ENCODE measurements at places on chromosomes 5 and 9.

DNA sequence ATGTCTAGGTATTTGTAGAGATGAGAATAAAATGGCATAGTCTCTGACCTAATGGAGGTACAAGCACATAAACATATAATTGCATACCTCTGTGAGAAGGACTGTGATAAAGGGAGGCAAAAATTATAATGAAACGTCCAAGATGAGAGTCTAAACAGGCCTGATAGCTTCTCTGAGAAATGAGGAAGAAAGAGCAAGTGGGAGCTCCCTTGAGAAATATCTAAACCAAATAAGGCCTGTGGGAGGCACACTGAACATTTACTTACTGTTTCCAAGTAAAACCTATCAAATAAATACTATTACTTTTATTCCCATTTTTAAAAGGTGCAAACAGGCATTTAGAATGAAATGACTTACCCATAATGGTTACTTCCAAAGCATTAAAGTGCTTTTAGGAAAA is 125.6 kb upstream of the PAPPA start:
- no peak for DNase-seq

GRCh38 chr9:131045300-131046092 is 36.5 kb downstream of the LAMC3 start:
- no peak for DNase-seq

- DNase-seq = no peak
Observed at GRCh38 chr9:120236596-120236995, 343.4 kb downstream of the CDK5RAP2 start.

GRCh38 chr5:21007781-21008180 is 1019.8 kb upstream of the CDH18 start:
- no peak for DNase-seq

DNA sequence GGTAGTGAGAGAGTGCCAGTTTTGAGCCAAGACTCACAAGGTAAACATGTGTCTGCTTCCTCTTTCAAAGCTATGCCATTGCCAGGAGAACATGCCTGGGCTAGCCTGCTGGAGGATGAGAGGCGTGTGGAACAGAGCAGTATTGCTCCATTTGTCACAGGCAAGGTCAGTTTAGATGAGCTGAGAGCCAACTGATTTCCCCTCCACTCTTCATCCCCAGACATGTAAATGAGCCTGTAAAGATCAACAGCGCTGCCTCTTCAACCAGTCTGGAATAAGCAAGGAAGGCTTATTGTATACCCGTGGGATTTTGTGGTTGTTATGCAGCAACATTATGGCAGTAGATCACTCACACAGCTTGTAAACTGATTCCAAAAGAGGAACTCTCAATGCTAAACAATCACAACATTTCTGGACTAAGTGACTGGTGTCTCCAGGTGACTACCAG is 8.2 kb upstream of the GDNF start:
- no peak for DNase-seq

DNA sequence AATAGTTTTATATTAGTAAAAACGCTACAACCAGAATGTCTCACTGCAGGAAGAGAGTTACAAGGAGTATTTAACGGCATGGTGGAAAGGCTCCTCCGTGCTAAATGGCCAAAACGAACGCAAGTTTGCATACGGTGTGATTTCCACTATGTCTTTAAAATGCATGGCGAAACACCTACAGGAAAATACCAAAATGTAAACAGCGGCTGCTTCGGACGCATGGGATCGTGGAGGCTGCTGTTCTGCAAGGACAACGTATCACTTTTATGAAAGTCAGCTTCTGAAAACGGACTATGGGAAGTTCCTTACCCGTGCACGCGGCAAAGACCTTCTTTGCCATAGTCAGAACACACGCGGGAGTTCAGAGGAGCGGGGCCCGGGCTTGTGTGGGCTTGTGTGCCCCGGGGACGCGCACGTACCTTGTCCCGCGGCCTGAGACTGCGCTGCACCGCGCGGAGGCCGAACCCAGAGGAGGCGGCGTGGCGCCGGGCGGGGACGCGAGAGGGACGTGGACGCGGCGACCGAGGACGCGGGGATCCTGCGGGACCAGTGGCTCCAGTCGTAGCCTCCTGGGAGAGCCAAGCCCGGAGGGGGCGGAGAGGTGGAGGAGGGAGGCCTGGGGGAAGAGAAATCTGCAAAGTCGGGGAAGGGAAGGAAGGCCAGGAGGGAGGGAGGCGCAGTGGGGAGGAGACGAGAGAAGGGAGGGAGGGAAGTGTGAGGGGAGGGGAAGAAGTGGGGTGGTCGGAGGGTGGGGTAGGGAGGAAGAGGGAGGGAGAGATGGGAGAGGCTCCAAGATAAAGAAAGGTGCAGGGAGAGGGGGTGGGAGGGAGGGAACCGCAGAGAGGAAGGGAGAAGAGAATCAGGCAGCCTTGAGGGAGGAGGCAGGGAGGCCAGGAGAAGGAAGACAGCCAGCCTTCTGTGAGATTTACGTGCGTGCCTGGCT is at the start of gene CMBL:
TSS of gene CMBL (minus strand) at position 697 of the 943 bp plus-strand sequence. CDS start 17,140 bp downstream, outside the sequence.
- DNase-seq = no peak

DNA sequence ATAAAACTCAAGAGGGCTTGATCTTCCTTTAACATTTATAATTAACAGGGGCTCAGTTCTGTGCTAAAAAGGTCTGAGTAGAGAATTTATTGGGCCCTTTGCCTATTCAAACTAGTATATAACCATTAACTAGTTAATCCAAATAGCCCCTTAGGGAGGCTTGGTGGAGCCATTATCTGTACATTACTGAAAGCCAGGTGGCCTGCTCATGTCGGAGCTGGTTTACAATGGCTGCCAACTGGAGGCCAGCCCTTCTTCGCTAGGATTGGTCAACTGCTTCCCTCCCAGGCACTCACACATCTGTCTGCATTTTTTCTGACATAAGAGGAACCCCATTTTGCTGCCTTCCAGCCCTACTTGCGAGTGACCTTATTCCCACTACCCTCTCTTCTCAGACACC is 30.4 kb upstream of the NDFIP1 start:
- DNase-seq = no peak

DNA sequence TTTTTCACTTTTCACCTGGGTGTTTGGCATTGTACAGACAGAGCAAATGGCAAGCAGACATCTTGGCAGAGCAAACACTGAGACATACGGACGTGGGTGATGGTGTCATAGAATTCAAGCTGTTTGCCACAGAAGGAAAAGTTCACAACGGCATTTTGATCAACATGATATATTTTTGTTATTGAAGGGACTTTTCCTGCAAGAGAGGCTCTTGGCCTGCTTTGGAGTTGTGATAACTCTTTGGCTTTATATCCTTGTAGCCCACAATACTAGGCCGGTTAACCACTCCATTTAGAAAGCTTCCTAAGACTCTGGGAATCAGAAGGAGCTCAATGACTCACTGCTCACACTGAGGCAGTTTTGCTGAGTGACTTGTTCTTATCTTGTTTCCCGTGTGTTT is 1038.3 kb downstream of the TLE1 start:
- DNase-seq = no peak

DNA sequence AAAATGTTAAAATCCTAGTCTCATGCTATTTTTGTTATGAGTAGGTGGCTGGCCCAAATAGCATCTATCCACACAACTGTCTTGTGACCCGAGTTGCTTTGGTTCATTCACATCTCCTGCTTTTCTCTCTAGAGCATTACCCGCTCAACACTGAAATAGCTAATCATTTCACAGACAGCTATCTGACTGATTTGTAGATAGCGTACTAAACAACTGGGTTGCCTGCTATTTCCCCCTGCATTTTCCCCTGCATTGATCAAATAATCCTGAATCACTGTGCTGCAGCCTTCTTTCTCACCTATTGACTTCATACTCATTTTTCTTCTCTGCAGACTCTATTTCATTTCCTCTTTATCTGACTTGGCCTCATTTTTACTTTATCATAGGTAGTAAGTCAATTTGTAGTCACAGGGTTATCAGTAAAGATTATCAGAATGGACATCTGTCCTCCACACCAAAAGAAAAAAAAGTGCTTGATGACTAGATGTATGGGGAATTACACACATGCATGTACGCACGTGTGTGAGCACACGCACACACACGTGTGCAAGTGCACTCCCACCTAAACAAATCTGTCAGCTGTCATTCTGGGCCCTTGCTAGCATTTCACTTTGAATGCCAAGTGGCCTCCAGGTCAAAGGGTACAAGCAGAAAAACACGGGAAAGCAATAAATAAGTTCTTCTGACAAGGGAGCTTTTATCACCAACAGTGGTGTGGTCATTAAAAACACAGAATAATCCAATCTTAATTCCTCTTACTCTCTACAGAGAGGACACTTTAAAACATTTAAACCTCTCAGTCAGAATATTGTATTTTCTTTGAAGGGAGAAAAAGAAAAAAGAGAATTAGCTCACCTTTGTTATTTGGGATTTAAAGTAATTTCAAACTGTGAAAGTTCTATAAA is 501.6 kb downstream of the EFNA5 start:
- DNase-seq = no peak

DNA sequence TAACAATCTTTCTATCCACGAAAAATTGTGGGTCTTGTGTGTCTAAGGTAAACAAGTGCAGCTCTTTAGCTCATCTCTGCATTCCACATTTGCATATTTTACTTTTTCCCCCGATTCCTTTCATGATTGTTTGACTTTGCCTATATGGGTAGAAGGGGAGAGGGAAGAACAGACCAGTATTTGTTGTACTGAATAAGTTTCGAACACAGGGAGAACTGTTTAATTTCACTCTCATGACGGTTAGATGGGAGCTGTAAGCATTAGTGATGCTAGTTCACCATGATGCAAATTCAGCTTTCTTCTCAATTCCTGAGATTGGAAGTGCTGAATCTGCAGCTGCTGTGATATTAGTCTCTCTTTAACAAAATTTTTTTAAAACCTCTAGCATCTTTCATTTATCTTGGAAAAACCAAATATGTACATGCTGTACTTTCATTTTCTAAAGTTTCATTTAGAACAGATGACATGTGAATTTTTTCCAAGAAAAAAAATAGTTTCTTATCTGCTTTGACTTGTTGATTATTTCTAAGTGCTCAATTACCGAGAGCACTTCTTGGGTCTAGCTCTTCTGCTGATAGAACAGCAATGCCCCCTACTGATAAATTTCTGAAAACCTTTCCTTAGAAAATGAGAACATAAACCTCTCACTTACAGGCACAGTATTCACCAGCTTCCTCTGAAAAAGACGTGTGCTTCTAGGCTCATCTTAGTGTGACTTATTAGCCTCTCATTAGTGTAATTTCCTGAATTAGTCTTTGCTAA is 149.5 kb downstream of the BAAT start:
- DNase-seq = no peak

DNA sequence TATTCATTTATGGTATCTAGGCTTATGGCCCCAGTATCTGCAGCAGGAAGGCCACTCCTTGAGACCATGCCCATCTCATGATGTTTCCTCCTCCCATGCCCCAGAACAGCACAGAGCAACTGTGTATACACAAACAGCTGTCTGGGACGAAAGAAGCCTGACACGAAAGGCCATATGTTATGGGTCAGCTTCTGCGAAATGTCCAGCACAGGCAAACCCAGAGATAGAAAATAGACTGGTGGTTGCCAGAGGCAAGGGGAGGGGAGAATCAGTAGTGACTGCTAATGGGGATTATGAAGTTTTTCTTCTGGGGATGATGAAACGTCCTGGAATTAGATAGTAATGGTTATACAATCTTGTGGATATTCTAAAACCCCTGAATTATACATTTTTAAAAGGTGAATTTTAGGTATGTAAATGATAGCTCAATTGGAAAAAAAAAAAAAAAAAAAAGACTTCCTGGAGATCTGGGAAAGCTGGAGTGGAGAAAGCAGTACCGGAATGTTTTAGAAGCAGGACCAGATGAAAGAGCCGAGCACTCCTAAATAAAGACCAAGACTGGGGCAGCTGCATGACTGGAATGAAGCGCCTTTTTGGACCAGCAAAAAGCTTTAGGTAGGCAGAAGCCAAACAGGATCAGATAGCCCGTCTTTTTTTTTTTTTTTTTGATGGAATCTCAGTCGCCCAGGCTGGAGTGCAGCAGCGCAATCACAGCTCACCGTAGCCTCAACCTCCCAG is 29.2 kb downstream of the PCDHGC5 start:
- DNase-seq = no peak

DNA sequence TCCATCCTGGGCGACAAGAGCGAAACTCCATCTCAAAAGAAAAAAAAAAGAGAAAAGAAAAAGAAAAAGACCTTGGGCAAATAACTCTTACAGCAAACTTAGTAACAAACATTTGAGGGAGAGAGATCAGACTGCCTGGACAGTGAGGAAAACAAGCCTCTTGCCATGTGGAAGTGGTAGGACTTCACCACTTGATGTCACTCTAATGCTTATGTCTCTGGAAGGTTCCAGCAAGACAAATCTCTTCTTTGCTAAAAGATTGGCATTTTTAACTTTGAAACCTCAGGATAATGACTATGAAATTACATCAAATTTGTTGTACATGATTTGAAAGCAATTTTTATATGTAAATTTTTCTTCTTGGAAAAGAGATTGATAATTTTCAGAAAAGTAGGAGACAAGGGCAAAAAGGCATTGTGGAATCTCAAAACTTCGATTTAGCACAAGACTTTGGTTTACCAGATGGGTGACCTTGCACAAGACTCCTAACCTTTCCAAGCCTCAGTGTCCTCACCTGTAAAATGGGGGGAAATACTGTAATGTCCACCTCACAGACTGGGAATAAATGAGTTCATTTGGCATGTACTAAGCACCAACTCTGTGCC is 5.4 kb downstream of the ACTL7B start:
- DNase-seq = no peak

GRCh38 chr5:135576075-135576599 is 2.7 kb downstream of the CXCL14 start:
- no peak for DNase-seq

GRCh38 chr9:89219637-89220036 is 41.0 kb upstream of the SHC3 start:
- no peak for DNase-seq

- DNase-seq = no peak
Observed at GRCh38 chr5:50889790-50890189, 223.4 kb downstream of the PARP8 start.

- no peak for DNase-seq
Observed at GRCh38 chr9:81885602-81886001, 42.6 kb upstream of the SPATA31D4 start.

GRCh38 chr5:39517800-39518199 is 93.0 kb upstream of the DAB2 start:
- DNase-seq = no peak

DNA sequence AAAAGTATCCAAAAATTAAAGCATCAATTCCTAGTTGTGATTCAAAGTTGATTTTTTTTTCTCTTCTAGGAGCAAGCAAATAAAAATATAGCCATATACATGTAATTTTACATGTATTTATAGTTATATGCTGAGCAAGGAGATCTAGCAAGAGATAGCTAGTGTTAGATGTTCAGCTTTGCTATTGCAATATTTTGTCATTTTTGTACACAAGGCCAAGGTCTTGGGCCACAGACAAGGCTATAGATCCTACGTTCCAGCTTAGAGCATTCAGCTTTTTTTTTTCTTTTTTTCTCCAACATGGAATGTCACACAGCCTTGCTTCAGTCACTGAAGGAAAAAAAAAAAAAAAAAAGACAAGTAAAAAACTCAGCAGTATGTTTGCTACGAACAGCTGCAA is 36.8 kb downstream of the HMGCR start:
- no peak for DNase-seq

GRCh38 chr9:14526504-14526903 is 166.7 kb downstream of the ZDHHC21 start:
- no peak for DNase-seq

GRCh38 chr9:127154390-127155191 is 32.2 kb upstream of the ANGPTL2 start:
- no peak for DNase-seq
